ENCODE measurements at places on chromosomes 7 and 10. TPM values are rescaled to one million over a fixed set of nuclear protein-coding genes. Genes with fewer than 3 reads are reported as not detected.

DNA sequence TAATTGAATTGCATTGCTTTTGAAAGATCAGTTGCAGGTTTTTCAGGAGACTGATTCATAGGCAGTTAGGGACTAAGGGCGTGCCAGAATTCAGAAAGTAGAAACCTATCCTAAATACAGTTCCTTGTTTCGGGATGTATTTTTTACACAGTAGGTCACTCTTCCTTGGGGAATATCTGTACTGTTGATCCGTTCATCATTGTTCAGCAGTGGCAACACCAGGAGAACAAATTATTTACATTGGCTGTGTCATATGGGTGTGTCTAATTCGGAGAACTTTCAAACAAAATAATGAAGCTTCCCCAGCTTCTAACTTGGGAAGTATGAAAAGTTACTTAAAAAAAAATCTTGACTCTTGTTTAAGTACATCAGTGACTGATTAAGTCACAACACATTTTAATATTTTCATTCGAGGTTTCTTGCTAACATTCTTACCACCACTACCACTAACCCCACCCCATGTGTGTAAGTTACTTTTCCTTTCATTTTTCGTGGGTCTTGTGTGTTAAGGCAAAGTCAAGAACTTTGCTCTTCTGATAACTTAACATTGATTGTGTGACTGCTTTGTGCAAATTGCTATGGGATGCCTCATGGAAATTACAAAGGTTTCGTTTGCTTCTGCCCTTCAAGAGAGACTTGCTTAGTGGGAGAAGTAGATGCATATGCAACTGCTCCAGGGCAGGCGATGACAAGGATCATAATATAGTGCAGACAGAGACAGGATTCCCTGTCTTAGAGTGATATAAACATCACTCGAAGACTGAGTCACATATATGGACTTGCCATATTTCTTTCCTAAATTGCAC is 43.8 kb upstream of the RPA3 start:
- DNase-seq, result no peak

- no peak for DNase-seq
Observed at GRCh38 chr10:127897177-127897576, 4.4 kb upstream of the CLRN3 start.

GRCh38 chr7:9680713-9681112 is 1247.3 kb downstream of the NXPH1 start:
- no peak for DNase-seq

GRCh38 chr7:130672146-130672545 is 3.6 kb upstream of the COPG2 start:
- DNase-seq, result no peak

GRCh38 chr7:101927802-101928201 is 110.4 kb downstream of the CUX1 start:
- DNase-seq, result no peak

- DNase-seq, result no peak
Observed at GRCh38 chr7:56077681-56078080, 13.6 kb downstream of the SUMF2 start.

DNA sequence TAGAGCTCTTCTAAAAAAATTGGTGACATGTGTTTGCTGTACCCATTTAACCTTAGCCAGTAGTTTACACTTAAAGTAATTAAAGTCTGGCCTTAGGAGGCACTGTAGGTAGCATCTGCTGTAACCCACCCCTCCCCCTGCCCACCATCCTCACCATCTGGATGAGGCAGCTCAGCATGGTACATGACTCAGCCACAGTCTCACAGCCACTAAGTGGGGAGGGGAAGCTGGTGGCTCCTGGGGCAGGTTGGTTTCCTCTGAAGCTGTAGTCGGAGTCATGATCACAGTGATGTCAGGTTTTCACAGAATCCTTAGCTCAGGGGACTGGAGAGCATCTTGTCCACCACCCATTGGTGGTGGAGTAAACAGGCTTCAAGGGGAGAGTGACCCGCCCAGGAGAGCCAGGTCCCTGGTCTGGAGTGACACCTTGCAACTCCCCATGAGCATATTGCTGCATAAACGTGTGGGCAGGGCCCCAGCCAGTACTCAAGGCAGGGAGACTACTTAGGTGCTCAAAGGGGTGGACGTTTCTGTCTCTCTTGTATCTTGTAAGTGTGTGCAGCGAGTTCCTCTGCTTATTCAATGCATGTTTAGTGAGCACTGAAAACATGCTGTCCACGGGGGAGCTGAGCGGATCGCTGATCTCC is 125.9 kb downstream of the GRK5 start:
- no peak for DNase-seq

GRCh38 chr10:53434413-53434812 is 661.8 kb upstream of the MBL2 start:
- DNase-seq, result no peak

- DNase-seq, result no peak
Observed at GRCh38 chr10:44010873-44011602, 362.4 kb upstream of the ZNF32 start.

GRCh38 chr7:111232249-111233084 is 141.5 kb downstream of the LRRN3 start:
- DNase-seq, result no peak

DNA sequence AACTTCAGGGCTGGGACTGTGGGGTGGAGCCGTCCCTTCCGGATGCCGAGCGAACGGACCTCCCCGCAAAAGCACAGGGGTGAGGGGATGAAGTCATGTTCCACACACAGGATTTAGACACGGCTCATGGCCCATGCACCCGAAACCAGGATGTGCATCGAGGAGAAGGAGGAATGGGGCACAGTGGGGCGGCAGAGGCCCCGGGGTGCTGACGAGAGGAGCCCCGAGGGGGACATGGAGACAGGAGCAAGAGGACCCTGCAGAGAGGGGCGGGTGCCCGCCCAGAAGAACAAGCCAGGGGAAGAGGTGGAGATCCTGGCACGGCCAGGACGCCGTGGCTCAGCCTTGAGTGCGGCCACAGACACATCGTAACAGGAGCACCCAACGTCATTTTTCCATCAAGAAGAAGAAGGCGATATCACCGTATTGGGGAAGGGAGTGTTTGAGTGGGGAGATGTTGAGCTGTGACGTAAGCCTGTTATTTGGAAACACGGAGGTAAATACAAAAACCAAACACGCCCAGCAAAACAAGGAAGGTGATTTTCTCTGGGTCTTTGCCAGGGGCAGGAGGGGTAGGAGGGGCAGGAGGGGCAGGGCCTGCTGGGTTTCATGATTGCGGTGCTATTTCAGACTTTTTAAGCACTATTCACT is 25.3 kb upstream of the FOXL3 start:
- no peak for DNase-seq

DNA sequence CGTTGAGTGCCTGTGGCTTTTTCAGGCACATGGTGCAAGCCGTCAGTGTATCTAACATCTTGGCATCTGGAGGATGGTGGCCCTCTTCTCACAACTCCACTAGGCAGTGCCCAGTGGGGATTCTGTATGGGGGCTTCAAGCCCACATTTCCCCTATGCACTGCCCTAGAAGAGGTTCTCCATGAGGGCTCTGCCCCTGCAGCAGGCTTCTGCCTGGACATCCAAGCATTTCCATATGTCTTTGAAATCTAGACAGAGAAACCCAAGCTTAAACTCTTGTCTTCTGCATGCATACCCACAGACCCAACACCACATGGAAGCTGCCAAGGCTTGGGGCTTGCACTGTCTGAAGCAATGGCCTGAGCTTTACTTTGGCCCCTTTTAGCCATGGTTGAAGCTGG is 146.4 kb downstream of the ARL4A start:
- DNase-seq, result no peak

DNA sequence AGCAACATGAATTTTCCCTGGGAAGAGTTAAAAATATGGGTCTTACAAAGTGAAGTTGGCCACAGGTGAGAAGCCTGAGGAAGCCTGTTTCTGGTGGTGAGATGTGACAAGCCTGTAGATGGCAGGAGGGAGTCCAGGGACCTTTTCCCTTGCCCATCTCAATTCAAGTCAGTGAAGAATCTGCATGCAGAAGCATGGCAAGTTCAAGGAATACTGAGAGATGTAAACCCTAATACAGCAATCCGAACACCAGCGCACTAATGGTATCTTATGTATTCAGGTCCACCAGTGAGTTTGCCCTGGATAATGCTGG is 73.6 kb downstream of the RHOBTB1 start:
- no peak for DNase-seq

GRCh38 chr10:13483951-13484350 is 44.9 kb downstream of the BEND7 start:
- no peak for DNase-seq

DNA sequence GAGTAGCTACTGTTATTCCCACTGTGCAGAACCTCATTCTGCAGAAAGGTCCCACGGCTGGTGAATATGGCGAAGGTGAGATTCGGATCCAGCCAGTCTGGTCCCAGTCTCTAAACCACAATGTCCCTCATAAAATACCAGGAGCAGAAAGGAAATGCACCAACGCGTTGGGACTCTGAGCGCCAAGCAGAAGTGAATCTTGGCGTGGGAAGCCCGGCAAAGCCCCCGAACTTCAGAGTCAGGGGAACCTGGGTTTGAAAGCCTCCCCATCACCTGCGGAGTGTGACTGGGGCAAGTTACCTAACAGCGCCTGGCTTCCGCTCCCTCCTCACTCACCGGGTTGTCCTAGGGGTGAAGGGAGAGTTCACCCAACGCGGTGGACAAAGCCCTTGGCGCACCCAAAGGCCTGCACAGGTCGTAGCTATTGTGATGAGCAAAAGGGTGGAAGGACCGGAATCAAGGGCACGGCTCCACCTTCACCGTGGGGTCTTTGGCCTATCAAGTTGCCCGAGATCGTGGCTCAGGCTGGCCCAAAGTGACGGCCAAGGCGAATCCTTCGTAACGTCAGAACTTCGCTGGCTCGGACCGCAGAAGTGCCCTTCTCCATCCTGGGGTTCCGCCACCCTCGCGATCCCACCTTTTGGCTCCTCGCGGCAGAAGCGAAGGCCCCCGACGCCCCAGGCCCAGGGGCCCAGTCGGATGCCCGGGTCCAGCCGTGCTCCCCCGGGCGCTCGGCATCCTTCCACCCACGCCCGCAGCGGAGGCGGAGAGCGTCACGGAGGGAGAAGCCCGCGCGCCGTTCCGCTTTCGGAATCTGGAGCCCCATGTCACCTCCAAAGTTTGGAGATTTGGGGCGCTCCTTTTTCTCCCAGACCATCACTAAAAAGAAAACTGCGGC is 811 bp downstream of the RGS10 start:
- DNase-seq, result no peak

GRCh38 chr10:47244560-47245500 is 55.2 kb upstream of the GDF10 start:
- DNase-seq, result no peak

DNA sequence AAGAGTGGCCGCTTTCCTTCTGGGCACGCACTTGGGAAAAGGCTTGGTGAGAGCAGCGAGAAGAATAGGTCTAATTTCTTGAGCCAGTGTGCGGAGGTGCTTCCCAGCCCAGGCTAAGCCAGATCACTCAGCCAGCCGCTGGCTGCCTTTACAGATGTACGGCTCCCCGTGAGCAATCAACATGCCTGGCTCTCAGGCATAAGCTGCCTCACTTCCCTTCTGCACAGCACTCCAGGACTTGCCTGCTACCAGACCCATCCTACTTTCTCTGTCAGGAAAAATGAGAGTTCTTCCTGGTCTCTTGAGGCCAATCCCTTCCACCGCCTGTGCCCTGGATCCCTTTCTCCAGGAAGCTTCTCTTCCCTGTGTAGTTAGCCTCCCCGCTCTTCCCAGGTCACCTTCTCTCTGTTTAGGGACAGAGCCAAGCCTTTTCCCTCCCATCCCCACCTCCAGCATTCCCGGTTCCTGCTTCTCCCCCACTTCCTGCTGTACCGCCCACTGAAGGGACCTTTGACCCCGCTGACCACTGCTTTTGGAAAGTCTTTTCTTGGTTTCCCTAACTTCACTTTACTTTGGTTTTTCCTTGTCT is 1.1 kb upstream of the ACTR3C start:
- no peak for DNase-seq

- no peak for DNase-seq
Observed at GRCh38 chr7:25482631-25483030, 254.3 kb upstream of the NPVF start.

DNA sequence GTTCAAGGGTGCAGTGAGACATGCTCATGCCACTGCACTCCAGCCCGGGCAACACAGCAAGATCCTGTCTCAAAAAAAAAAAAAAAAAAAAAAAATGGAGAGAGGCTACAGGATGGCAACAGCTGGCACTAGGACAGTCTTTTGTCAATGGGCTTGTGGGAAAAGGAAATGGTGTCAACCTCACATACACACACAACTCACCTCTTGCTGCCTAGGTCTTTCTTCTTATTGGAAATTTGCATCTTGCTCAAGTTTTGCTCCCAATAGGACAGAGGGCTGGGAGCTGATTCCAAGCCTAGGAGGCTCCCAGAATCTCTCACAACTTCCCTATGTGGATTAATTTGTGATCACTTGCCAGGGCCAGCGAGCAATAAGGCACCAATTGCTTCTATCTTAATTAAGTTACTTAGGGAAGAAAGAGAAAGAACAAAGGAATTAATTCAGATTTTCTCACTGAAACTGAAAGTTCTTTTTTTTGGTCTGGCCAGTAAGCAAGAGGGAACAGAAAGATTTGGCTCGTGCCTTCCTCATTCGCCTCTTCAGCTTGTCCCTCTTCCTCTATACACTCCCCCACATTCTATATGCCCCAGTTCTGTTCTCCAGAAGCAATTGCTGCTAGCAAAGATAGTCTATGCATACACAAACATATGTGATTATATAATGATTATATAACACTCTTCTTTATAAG is 33.8 kb downstream of the MAP3K8 start:
- DNase-seq, result no peak

GRCh38 chr7:107173691-107174406 is 5.0 kb downstream of the HBP1 start:
- no peak for DNase-seq

- no peak for DNase-seq
Observed at GRCh38 chr7:85090919-85091564, 95.8 kb downstream of the SEMA3D start.

- DNase-seq, result no peak
Observed at GRCh38 chr10:79367426-79368189, 20.3 kb downstream of the PPIF start.

DNA sequence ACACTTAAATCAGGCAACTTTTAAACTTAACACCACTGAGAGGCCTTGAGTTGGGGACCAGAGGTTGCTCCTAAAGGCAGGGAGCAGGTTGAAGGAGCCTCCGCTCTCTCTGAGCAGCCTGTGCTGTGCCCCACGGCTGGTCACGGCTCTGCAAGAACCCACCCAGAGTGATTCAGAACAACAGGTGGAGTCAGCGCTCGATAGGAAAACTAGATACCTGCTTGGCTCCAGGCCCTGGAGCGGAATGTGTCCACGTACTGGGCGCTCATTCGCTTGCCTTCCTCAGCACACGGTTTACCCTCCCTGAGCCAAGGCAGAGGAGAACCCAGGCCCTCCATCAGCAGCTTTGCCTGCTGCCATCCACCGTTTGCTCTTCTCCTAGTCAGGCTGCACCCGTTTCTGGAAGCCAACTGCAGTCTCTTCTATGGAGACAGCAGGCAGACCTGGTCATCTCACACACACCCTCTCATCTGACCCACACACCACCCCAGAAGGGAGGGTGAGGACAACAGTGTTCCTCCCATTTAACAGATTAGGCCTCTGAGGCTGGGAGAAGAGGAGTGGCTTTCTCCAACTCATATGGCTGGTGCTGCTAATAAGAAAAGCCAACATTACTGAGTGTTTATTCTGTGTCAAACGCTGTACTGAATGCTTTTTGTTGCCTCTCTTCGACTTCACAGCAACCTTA is 37.6 kb upstream of the PDCD4 start:
- no peak for DNase-seq

TMEM140 gene
- total RNA-seq, result 7.6 TPM

TNS3 gene
- 24.9 TPM for total RNA-seq

MOGAT3 gene
- total RNA-seq, result not detected

PNLIPRP3 gene
- 60.8 TPM for total RNA-seq

ACBD7 gene
- total RNA-seq, result not detected

AVPI1 gene
- total RNA-seq, result 169 TPM

TWNK gene
- 4.2 TPM for total RNA-seq

LRRTM3 gene
- not detected for total RNA-seq

BTBD16 gene
- 13.4 TPM for total RNA-seq

GPR26 gene
- not detected for total RNA-seq

DNAJC1 gene
- 51.6 TPM for total RNA-seq

PVRIG gene
- total RNA-seq, result not detected
